ENCODE measurements at places on chromosomes 7 and 10.
A peak's percentile ranks its signal among the peaks of the same experiment; 100 is the strongest.

DNA sequence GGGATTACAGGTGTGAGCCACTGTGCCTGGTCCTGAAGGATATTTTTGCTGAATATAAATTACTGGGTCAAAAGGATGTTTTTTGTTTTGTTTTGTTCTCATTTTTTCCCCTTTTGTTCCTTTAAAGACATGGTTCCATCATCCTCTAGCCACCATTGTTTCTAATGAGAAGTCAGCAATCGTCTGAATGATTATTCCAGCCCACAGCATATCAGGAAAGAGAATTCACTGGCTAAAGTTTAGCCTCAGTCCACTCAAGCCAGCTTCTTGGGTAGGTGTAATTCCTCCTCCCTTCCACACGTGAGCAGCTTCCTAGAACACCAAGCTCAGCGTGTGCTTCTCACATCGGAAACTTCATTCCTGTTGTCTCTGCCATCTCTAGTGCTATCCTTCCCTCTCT lies 112.8 kb upstream of the INSIG1 start:
- no peak for DNase-seq

DNA sequence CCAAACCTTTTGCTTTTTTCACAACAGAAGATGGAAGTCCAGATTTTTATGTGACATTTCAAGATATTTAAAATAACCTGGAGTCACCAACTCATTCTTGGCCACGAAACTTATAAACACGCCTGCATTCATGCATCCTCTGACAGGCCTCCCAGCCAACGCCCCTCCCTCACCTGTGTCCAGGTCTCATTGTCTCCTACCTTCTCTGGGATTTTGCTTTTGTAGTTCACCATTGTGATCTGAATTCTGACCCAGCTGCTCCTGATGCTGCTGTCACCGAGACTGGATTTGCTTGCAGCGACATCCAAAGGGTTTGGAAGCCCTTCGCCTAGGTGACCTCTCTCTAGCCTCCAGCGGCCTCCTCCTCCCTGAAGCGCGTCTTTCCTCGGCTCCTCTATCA lies 10.8 kb downstream of the ZNF467 start:
- no peak for DNase-seq

DNA sequence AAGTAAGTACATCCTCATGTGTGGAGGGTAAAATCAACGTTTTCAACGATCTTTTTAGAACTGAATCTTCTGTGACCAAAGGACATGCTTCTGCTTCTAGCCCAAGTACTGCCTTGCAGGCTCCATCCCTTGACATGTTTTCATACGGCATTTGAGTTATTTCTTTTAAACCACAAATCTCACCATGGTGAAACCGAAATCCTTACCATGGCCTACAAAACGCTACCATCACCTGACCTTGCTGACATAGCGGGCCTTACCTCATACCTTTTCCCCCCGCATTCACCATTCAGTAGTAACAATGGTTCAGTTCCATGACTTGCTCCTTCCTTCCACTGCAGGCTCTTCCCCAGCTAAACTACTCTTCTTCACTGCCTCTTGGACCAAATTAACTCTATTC lies 3.5 kb downstream of the RNF216 start:
- no peak for DNase-seq

- DNase-seq: no peak
Observed at GRCh38 chr7:112125250-112125649, 80.9 kb downstream of the DOCK4 start.

DNA sequence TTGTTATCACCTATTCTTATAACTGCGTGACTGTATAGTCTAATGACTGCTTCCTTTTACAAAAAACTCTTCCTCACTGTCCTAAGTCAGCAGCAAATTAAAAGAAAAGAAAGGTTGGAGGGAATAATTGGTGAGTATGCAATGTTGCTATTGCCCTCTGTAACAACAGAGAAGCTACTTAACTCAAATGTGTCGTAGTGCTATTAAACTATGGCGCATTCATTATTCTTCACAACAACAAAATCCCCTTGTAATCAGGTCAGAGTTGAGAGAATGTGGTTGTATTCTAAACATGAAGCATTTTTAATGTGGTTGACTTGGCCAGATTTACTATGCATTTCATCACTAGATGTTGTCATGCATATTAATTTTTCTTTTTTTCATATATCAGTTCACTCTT lies 897.8 kb upstream of the PHF14 start:
- peak; percentile 21 for DNase-seq

DNA sequence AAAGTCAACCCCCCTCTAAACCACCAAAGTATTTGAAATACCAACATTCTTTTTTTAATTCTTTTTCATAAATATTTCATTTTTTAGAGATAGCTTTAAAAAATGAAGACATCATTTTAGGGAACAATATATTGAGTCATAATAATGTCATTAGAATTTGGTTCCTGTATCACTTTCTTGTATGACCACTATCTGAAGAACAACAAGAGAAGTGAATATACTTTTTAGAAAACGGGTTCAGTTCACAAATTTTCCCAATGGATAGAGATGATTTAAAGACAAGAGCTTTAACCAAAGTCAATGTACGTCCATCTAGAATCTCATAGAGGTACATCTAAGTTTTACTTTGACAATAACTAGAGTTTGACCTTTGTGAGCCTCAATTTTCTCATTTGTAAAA lies 48.2 kb downstream of the CUBN start:
- DNase-seq: no peak

GRCh38 chr7:31373337-31374289 lies 33.1 kb upstream of the NEUROD6 start:
- DNase-seq: peak; percentile 31

DNA sequence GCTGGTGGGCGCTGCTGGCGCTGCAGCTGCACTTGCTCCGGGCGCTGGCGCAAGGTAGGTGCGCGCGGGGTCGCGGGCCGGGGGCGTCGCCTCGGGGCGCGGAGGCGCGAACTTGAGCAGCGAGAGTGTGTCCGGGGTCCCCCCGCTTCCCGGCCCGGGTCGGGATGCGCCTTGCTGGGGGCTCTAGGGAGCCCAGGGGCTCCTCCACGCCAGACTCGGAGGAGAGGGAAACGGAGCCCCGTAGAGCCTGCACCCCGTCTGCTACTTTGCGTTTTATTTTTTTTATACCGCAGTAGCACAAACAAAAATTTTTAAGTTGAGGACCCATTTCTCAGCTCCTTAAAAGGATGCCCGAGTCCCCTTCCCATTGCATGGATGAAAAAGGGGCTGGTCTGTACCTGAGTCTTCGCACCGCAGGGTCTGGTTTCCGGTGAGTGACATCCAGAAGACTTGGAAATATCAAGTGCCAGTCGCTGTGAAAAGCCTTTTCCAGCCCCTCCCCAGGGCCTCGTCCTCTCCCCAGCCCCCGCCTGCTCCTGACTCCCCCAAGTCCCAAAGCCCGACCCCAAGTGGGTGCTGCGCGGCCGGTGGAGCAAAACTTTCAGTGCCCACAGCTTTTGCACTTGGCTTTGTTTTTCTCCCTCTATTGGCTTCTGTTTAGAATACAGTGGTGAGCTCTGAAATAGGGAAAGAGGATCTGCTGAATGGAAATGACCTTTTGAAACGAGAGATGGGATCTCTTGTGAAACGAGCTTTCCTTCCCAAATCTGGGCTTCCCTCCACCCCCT lies 973 bp downstream of the SDK1 start:
- no peak for DNase-seq

- no peak for DNase-seq
Observed at GRCh38 chr10:69910561-69910960, 108.9 kb downstream of the COL13A1 start.

- DNase-seq: no peak
Observed at GRCh38 chr10:5546891-5547680, 22.3 kb downstream of the CALML3 start.

GRCh38 chr7:107995184-107996071 lies 7.5 kb downstream of the LAMB1 start:
- no peak for DNase-seq

DNA sequence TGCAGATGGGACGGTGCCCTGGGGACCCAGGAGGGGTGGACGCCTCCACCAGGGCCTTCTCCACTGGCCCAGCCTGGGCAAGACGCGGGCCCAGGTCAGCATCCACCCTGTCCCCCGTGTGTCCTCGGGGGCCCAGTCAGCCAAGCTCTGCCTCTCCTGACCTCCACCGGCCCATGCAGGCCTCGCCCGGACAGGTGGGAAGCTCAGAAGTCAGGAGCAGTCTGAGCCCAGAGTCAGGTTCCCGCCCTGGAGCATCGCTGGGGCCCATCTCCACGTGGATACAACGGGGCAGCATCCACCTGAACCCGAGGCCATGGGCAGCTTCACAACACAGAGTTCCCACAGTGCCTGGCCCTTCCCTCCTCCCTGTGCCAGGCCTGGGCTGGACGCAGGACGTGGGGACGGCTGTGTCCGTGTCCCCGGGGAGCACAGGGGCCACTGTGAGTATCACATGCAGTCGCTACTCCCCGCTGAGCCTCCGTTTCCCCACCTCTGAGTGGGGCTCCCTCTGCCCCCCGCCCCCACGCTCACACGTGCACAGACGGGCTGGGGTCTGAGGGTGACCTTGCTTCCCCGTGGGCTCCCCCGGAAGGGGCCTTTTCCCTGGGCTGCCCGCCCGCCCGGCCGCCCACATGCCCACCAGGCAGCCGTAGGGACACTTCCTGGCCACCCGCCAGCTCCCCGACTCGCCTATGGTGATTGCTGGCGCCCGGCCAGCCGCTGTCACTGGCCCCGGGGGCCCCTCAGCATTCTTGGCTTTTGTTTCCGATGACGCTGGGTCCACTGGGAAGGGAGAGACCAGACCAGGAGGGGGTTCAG lies 64.3 kb downstream of the PDGFA start:
- DNase-seq: peak; percentile 36

DNA sequence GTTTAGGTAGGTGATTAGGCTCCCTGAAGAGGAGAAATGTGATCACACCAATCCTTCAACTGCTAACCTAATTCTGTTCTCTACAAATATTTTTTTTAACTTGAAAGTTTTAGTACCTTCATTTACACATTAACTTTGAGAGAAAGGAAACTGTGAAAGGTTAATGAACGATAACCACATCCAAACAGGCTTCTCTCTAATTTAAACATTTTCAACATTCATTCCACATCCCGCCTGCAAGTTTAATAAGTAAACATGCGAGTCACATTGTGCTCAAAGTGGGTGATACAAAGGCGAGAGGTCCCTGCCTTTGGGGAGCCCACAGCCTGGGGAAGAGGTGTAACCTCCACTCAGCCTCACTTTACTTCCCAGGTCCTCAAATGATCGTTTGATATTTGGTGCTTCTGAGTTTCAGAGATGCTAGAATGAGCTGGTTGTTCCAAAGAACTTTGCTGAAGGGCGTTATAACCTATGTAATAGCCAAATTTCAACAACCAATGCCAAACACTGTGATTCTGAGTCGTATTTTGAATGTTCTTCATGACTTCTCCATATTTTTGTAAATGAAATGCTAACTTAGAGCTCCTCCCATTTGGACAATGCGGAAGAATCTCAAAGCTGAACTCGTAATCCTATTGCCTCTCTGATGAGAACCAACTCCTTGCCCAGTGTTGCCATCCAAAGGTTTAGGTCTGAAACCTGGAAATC lies 47.5 kb downstream of the DENND2A start:
- DNase-seq: no peak

GRCh38 chr10:62047228-62047892 lies 145.9 kb downstream of the ARID5B start:
- no peak for DNase-seq

- DNase-seq: no peak
Observed at GRCh38 chr10:50286517-50286916, 35.2 kb upstream of the ASAH2 start.

GRCh38 chr7:139875821-139876241 lies 46.8 kb downstream of the TBXAS1 start:
- DNase-seq: no peak

DNA sequence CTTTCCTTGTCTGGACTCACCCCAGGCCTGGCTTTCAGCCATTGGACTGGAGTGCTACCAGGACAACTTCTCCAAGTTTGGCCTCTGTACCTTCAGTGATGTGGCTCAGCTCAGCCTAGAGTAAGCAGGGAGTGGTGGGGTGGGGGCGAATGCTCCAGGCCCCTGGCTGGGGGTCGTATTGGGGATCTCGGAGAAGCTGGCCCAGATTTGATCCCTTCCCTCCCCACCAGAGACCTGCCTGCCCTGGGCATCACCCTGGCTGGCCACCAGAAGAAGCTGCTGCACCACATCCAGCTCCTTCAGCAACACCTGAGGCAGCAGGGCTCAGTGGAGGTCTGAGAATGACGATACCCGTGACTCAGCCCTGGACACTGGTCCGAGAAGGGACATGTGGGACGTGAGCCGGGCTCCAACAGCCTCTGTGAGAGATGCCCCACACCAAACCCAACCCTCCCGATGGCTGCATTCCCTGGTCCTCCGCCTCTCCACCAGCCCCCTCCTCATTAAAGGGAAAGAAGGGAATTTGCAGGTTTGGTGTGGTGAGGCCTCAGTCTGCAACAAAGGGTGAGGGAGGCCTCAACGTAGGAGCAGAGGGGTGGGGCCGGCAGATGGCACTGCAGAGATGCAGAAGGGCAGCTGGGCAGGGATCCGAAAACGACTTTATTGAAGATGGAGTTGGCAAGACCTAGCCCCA lies 14.8 kb downstream of the TRPV6 start:
- no peak for DNase-seq

- no peak for DNase-seq
Observed at GRCh38 chr10:75695994-75696393, 264.6 kb downstream of the LRMDA start.

DNA sequence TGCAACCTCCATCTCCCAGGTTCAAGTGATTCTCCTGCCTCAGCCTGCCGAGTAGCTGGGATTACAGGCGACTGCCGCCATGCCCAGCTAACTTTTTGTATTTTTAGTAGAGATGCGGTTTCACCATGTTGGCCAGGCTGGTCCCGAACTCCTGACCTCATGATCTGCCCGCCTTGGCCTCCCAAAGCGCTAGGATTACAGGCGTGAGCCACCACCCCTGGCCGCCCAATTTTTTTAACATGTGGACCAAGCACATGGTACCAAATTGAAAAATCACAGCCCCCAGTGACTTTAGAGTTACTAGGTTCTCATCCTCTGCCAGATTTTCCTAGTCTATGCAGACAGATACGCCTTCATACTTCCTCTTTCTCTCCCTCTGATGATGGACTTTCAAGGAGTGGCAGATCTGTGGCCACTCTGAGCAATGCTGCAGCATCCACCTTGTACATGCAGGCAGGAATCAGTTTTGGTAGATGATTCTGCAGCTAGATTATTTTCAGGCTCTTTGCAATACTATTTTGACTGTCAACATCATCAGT lies 34.0 kb upstream of the EZH2 start:
- no peak for DNase-seq

- DNase-seq: no peak
Observed at GRCh38 chr10:97975598-97975997, 54.8 kb downstream of the CRTAC1 start.

- DNase-seq: peak; percentile 86
Observed at GRCh38 chr10:34666008-34666704, 148.9 kb downstream of the PARD3 start.

GRCh38 chr7:117505238-117505637 lies 25.4 kb downstream of the CFTR start:
- DNase-seq: no peak

- DNase-seq: no peak
Observed at GRCh38 chr7:40903872-40904271, 769.1 kb downstream of the SUGCT start.

Measured in retinal pigment epithelial cell (primary cell).